ENCODE measurements at places on chromosomes 16 and 17.

GRCh38 chr16:87563714-87564523, 38.4 kb upstream of the JPH3 start:
- no peak for DNase-seq

- no peak for DNase-seq
Observed at GRCh38 chr17:48134912-48135480, 27.4 kb downstream of the SNX11 start.

DNA sequence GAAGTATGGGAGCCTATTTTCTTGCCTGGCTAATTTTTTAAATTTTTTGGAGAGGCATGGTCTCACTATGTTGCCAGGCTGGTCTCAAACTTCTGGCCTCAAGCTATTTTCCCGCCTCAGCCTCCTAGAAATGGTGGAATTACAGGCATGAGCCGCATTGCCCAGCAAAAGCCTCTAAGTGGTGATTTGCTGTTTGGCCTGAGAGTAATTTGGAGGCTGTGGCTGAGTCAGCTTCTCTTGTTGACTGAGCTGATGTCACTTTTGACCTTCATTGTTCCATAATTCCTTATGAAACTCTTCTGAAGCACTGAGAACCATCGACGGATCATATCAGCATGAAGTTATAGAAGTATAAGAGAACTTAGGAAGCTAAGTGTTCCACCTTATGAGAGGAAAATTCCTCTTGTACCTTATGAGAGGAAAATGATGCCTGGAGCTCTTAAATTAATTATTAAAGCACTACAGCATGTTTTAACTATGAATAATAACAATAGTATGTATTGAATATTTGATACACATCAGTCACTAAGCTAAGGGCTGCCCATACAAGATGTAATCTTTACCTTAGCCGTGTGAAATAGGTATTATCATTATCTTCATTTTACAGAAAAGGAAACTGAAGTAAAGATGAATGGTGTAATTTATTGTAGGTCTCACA, 220.8 kb upstream of the MON1B start:
- no peak for DNase-seq

DNA sequence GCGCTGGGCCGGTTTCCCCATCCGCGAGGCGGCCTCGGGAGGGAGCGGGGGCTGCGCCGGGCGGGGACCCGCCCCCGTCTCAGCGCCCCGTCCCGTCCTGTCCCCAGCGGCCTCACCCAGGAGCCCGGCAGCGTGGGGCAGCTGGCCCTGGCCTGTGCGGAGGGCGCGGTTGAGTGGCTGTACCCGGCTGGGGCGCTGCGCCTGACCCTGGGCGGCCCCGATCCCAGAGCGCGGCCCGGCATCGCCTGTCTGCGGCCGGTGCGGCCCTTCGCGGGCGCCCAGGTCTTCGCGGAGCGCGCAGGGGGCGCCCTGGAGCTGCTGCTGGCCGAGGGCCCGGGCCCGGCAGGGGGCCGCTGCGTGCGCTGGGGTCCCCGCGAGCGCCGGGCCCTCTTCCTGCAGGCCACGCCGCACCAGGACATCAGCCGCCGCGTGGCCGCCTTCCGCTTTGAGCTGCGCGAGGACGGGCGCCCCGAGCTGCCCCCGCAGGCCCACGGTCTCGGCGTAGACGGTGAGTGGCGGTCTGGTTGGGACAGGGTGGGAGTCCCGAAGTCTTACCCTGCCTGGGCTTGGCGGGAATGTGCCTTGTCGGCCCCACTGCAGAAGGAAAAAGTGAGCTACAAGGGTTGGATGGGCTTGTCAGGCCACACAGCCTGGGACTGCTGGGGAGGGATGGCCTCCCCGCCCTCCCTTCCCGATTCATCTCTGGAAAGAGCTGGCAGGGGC, 720 bp downstream of the METRN start:
- DNase-seq: no peak

DNA sequence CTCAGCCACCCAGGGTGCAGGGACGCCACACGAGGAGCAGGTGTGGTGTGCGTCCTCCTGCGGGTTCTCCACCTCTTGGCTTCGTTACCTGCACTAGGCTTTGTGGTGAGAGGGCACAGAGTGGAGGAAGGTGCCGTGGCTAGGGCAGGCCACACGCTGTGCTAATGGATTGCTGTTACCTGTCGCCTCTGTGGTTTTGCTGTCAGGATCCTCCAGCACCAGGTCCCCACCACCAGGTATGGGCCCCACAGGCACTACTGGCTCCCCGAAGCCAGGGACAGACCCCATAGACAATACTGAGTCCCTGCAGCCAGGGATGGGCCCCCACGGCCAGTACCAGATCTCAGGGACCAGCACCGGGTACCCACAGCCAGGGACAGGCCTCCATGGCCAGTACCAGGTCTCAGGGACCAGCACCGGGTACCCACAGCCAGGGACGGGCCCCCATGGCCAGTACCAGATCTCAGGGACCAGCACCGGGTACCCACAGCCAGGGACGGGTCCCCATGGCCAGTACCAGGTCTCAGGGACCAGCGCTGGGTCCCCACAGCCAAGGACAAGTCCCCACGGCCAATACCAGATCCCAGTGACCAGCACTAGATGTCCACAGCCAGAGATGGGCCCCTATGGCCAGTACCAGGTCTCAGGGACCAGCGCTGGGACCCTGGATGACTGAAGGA, 315.6 kb downstream of the SEC14L1 start:
- peak; percentile 54 for DNase-seq

DNA sequence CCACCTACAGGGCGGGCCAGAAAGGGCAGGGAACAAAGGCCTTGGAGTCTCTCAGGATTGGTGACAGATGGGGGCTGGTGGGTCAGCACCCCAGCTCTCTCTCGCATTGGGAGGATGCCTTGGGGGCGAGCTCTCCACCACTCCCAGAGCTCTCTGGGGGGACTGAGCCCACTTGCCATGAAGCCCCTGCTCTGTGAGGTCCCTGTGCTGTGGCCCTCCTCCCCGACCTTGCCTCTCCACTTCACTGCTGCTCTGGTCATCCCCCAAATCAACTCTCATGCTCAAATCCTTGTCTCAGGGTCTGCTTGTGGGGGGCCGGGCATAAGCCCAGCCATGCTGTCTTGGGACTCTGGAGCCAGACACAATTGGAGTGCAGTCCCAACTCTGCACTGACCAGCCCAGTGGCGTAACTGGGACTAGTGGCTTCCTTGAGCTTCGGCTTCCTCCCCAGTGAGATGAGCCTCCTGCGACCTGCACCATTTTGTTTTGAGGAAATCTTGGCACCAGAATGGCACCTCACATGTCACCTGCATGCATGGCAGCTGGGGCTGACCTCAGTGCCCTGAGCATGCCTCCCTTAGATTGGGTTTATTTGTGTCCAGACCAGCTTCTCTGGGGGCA, 184.5 kb downstream of the IRF8 start:
- DNase-seq: no peak

DNA sequence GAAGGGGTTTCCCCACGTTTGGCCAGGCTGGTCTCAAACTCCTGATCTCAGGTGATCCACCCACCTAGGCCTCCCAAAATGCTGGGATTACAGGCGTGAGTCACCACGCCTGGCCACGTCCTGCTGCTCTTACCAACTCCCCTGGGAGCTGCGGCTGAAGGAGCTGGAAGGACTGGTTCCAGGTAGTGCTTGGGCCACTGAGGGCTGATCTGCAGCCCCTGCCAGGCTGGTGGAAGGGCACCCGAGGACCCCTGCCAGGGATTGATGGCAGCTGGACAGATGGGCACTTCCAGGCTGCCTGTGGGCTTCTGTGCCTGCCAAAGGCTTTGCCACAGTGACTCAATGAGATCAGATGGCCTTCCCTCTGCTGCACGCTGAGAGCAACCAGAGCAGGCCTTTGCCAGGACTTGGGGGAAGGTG, 2.3 kb downstream of the OXLD1 start:
- DNase-seq: no peak

DNA sequence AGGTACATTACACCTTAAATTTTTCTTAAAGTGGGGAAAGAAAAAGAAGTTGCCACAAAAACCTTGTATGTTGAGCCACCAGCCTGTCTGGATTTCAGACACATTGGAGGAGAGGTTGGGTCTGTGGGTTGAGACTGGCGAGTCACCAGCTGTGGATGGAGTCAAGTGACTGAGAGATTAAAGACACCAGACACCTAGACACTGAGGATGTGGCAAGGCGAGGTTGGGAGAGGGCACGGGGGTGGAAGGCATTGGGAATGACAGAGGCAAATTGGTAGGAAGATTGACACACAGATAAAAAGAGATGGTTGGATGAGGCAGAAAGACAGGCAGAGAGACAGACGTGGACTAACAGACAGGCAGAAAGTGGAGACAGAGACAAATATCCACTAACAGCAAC, 49.6 kb downstream of the KCNJ12 start:
- DNase-seq: no peak

DNA sequence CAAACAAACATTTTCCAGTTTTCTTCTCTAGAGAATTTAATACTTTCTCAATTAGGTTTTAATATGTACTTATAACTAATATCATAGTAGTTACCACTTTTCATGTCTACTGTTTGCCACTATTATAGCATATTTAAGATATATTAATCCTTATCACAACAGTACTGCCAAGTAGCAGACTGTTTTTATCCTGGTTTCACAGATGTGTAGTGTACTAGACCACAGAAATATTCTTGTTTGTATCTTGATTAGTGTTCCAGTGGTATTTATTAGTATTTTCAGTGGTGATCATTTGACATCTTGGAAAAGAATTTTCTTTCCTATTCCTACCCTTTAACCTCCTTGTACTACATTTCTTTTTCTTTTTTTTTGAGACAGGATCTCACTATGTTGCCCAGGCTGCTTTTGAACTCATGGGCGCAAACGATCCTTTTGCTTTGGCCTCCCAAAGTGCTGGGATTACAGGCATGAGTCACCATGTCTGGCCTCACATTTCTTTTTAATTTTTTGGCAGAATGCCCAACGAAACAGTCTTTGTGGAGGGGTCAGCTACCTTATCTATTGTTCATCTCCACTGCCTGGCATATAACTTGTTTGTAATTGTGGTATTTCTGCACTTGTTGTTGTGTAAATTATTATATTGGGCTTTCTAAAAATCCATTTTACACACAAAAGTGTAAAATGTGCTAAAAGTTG, 27.2 kb downstream of the MAP2K4 start:
- no peak for DNase-seq

DNA sequence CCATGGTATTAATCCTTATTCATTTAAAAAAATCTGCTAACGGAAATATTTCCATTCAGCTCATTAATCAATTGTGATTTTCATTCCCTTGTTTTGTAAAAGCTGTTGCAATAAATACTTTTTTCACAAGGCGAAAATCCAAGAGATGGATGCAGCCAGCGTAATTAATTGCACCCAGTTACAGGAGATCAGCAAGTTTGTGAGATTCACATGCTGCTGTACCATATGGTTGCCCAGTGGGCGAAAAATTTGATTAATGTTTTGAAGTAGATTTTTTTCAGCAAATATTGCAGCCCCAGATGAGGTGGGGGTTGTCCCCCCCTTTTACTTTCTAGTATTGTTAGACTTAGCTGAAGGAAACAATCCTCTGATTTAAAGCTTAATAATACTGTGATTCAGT, 186.6 kb downstream of the WWOX start:
- DNase-seq: no peak

DNA sequence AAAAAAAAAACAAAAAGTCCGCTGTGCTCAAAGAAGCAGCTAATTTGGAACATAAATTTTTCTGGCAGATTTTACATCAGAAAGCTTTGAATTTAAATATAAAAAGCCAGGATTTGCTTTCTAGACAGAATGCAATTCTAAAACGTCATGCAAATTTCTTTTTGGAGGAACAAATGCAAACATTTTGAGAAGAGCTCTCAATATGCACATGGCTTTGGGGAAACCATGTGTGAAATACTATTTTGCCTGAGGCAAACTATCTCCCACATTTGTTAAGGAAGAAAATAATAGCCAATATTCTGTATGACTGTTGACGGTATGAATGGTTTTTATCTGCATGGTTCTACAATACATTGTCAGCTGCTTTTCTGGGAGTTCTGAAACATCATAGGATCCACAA, 320.0 kb upstream of the PSMD7 start:
- no peak for DNase-seq

DNA sequence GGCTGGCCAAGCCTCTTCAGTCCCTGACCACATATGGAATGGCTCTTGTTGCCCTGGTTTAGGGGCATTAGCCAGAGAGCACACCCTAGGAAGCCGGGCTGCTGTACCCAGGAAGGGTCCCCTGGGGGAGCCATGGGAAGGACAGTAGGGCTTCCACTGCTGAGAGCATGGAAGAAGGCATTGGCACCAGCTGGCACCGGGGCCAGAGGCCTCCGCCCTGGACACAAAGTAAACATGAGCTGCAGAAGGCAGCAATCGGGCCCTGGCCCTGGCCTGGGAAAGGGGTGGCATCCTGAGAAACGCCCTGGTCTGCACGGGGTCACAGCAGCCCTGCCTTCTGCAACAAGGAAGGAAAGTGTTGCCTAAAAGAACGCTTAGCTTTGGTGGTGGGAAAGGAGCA, 49.4 kb downstream of the VAC14 start:
- DNase-seq: no peak

DNA sequence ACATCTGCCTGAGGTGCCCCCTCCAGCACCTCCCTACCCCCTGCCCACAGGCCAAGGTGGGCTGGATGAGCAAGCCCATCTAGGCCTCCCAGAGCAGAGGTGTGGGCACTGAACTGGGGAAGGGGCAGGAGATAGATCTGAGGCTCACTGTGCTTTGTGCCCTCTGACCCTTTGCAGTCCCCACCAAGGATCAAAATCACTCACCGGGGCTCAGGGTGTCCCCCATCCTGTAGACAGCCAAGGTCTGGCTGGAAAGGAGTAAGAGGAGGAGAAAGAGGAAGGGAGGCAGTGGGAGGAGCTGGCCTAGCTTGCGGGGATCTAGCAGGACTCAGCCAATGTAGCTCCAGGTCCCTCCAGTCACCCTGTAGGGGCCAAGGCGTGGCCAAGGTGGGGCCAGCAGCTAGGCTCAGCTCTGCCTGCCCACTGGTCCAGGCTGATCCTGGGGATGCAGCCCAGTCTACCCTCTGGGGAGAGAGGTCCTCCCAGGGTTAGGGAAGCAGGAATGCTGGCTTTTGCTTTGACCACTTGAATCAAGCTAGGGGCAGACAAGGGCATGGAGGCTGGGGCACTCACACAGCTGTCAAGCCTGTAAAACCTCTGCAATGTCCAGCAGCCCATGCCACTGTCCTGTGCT, 1.8 kb downstream of the SLC12A4 start:
- DNase-seq: no peak

DNA sequence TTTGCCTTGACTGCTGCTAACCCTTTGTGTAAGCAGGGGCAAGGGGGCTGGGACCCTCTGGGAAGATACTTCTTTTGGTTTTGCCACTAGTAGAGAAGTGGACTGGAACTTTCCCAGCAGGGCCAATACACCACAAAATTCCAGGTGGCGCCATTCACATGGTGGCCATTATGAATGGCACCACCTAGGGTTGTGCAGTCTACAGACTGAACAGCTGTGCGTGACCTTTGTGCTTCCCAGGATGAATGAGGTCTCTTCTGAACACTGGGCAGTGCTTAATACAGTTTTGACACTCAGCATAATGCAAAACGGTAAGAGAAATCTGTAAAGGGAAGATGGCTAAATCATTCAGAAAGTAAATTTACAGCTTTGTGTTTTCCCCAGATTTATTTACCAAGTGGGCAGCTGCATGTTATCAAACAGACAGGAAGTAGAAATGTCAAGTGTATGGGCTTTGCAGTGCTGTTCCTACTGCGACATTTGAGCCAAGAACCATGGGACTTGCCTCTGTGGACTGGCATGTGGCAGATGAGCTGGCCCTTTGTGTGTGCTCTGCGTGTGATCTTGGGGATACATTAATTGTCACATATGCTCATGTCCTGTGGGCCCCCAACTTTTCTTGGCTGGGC, 9.2 kb downstream of the SYT17 start:
- no peak for DNase-seq

Measured in central memory CD4-positive, alpha-beta T cell (primary cell).